Bronchial smooth muscle cell (primary cell): ENCODE measurements at places on chromosomes 5 and 9. TPM values are rescaled to one million over a fixed set of nuclear protein-coding genes. Genes with fewer than 3 reads are reported as not detected.

OR5C1 gene
- not detected in 2 replicates for total RNA-seq

TMOD1 gene
- total RNA-seq = 0.16 and 0.17 TPM in 2 replicates

TAF11L5 gene
- total RNA-seq = not detected in 2 replicates

TMEM232 gene
- total RNA-seq = 6.3 and 14.7 TPM in 2 replicates

OR1J2 gene
- total RNA-seq = not detected in 2 replicates

CDH12 gene
- not detected in 2 replicates for total RNA-seq

ADAMTS2 gene
- total RNA-seq = 30.3 and 36.8 TPM in 2 replicates

FNBP1 gene
- 28.8 and 29.8 TPM in 2 replicates for total RNA-seq

SPATA31C1 gene
- total RNA-seq = not detected in 2 replicates

EPB41L4B gene
- total RNA-seq = 0.16 and 0.26 TPM in 2 replicates

WDR38 gene
- total RNA-seq = not detected in 2 replicates

PRDM9 gene
- total RNA-seq = not detected in 2 replicates

PTGER4 gene
- total RNA-seq = 5.0 and 5.2 TPM in 2 replicates

HNRNPK gene
- 349 and 403 TPM in 2 replicates for total RNA-seq

IL11RA gene
- 14.0 and 16.3 TPM in 2 replicates for total RNA-seq

IFNA13 gene
- total RNA-seq = not detected in 2 replicates

F2RL1 gene
- total RNA-seq = 5.6 and 6.0 TPM in 2 replicates

OGN gene
- total RNA-seq = 43.5 and 59.9 TPM in 2 replicates

WNT8A gene
- not detected in 2 replicates for total RNA-seq

BRINP1 gene
- 0.09 TPM in 1 of 2 replicates, not detected in the other for total RNA-seq

C1QTNF2 gene
- total RNA-seq = 0.32 and 0.86 TPM in 2 replicates

ANKRD34B gene
- total RNA-seq = not detected in 2 replicates

ARHGEF37 gene
- 1.3 and 1.8 TPM in 2 replicates for total RNA-seq

SLC36A2 gene
- not detected in 2 replicates for total RNA-seq

SHOC1 gene
- under 0.01 TPM in 1 of 2 replicates, not detected in the other for total RNA-seq

OMD gene
- total RNA-seq = 0.95 and 1.1 TPM in 2 replicates

CBY3 gene
- total RNA-seq = 0.16 TPM in 1 of 2 replicates, not detected in the other

CDKN2B-AS1 gene
- total RNA-seq = 5.6 and 7.7 TPM in 2 replicates

PCDHB10 gene
- total RNA-seq = 0.47 and 1.4 TPM in 2 replicates

DNAH5 gene
- 0.47 and 0.60 TPM in 2 replicates for total RNA-seq

BHMT2 gene
- 4.4 and 4.6 TPM in 2 replicates for total RNA-seq

NEUROG1 gene
- not detected in 2 replicates for total RNA-seq

S100Z gene
- total RNA-seq = not detected in 2 replicates

LMBRD2 gene
- total RNA-seq = 11.3 and 14.3 TPM in 2 replicates

HTR1A gene
- not detected in 2 replicates for total RNA-seq
